ENCODE measurements at places on chromosomes 6 and 20.

DNA sequence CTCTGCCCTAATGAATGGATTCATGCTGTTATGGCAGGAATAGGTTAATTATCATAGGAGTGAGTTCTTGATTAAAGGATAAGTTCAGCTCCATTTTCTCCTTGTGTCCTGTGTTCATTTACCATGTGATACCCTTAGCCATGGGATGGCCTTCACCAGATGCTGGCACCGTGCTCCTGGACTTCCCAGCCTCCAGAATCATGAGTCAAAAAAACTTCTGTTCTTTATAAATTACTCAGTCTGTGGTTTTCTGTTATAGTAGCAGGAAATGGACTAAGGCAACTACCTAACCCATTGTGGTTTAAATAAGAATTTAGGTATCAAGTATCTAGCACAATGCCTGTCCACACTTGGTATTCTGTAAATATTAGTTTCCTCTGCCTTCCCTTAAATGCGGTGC is 223.5 kb downstream of the MEI4 start:
- no peak for DNase-seq

- no peak for DNase-seq
Observed at GRCh38 chr6:16286151-16286522, 47.8 kb downstream of the GMPR start.

- no peak for DNase-seq
Observed at GRCh38 chr6:167150941-167151549, 6.7 kb downstream of the GPR31 start.

DNA sequence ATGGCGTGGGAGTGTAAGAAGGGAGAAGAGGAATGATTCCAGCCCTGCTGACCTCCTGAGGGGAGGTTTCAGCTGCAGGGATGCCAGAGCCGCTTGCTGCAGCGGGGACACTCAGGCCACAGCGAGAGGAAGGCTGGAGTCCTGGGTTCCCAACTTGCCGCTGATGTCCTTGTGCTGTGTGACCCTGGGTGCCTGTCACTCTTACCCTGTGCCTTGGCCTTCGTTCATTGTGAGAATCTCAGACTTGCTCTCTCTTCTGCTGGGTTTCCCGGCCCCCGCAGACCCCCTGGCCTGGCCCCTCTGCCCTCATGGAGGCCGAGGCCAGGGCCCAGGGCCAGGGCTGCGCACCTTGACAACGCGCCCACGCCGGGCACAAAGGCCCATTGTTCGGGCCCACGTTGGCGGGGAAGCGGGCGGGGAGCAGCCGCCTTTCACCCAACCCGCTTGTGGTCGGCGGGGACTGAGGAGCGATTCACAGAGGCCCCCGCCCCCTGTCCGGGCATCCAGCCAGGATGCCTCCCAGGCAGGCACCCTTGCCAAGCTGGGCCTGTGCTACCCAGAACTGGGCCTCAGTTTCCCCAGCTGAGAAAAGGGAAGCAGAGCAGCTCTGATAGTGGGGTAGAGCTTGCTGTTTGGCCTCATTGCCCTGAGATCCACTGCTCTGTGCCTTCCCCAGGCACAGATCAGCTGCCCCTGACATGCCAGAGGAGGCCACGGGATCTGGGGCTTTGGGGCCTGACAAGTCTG is 52.4 kb downstream of the CEBPB start:
- no peak for DNase-seq

- no peak for DNase-seq
Observed at GRCh38 chr20:24469116-24469893, at the start of gene SYNDIG1. Gene SYNDIG1, plus strand, starts transcription at chr20:24469629. Its CDS starts 73,469 bp downstream, at chr20:24543098.

DNA sequence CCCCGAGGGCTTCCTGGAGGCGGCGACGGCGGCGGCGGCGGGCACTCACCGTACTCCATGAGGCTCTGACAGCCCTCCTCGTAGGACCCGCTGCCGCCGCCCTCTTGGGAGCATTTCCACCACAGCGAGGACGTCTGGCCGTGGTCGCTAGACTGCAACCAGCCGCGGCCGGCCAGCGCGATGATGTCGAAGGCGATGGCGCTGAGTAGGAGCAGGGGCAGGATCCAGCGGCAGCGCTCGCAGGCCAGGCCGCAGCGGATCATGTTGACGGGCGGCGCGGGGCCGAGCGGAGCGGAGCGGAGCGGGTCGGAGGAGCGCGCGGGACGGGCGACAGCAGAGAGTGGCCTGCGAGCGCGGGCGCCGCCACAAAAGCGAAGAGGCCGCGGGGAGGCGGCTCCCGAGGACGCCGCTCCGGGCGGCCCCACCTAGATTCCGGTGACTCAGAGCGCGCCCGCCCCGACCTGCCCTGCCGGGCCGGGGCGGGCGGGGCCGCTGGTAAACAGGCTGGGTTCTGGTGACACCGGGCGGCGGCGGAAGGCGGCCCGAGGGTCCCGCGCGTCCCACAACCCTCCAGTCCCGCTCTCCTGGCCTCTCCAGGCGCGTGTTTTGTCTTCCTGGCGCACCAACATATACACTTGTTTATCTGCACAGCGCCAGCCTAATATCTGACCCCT is at the start of gene PERP:
TSS of gene PERP (minus strand) at position 342 of the 674 bp plus-strand sequence. CDS start at position 263, 79 bp downstream.
- DNase-seq = peak; percentile 64

DNA sequence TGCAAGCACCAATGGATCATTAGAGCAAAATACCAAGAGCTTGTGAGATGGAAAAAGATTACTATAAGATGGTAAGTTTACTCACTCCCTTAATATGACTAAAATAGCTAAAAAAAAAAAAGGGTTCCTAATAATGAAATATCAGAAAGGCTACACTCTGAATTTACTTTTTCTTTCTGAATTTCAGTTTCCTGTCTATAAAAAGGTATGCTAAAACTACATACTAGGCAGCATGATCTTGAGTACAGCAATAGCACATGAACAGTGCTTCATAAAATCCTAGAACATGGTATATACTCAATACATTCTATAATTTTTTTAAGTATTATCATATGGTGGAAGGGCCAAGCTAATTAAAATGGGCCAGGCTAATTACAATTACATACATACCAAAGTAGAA is 24.0 kb upstream of the FAM135A start:
- DNase-seq = no peak

DNA sequence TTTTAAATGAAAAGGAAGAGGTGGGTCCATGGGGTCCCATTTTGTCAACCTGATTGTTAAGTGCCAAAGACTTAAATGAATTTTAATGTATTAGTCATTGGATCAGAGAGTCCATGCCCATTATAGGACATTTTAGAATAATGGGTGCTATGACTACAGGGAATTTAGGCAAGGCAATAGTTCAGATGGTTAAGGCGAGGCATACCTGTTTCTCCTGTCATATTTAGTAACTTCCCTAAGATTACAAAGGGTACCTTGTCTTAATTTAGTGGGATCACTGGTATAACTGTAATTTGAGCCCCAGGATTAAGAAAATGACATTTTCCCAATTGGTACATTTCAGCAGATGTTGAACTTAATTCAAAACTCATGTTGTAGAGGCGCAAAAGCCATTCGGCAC is 88.7 kb upstream of the RNF24 start:
- DNase-seq = no peak

- DNase-seq = no peak
Observed at GRCh38 chr20:17531665-17532025, 466 bp upstream of the BFSP1 start.

GRCh38 chr6:39841923-39842322 is 49.7 kb downstream of the DAAM2 start:
- no peak for DNase-seq

- no peak for DNase-seq
Observed at GRCh38 chr6:31157513-31158139, at the start of gene CCHCR1. Gene CCHCR1, minus strand, starts transcription at chr6:31157802. Its CDS starts 202 bp downstream, at chr6:31157600.

DNA sequence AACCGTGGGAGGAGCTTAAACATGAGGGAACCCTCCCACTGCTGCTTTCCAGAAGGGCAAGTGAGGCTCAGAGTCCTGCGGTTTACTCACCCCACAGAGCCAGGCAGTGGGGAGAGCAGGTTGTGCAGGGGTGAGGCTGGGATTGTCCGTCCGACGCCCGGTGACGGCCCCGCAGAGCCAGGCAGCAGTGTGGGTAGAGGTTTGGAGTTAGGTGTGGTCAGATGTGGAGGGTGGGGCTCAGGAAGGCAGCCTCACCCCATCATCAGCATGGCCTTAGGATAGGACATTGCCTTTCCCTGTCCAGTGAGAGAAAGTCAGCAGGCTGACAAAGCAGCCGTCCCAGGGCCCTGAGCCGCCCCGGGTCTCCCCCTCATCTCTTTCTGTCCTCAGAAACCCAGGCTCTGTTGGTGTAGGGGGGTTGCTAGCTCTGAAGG is 234.6 kb downstream of the DLL1 start:
- no peak for DNase-seq

GRCh38 chr6:3081960-3082359 is 13.7 kb downstream of the RIPK1 start:
- no peak for DNase-seq

GRCh38 chr6:33333666-33334065 is 16.1 kb upstream of the ZBTB22 start:
- no peak for DNase-seq

- DNase-seq = no peak
Observed at GRCh38 chr6:40996591-40997233, 42.3 kb downstream of the UNC5CL start.

DNA sequence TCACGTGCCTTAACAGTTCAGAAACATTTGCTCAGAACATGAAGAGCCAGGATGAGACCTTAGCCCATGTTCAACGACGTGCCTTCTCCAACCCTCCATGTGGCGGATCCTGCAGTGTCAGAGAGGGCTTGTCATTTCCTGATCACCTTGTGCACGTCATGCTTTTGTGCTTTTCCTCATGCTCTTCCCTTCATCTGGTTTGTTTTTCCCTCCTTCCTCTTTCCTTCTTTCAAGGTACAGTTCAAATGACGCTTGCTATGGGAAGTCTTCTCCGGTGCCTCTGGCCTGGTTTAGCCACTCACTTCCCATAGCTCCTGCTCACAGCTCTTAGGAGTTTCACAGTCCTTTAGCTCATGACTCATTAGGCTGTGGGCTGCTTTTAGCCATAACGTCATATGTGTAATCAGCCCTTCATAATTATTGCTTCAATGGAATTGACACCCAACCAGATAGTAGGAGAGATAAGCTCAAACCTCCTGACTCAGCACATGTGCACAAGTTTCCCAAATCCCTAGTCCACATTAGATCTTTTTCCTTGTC is 102.7 kb upstream of the CNKSR3 start:
- no peak for DNase-seq

- peak; percentile 18 for DNase-seq
Observed at GRCh38 chr6:145963216-145964068, 716 bp downstream of the SHPRH start.

DNA sequence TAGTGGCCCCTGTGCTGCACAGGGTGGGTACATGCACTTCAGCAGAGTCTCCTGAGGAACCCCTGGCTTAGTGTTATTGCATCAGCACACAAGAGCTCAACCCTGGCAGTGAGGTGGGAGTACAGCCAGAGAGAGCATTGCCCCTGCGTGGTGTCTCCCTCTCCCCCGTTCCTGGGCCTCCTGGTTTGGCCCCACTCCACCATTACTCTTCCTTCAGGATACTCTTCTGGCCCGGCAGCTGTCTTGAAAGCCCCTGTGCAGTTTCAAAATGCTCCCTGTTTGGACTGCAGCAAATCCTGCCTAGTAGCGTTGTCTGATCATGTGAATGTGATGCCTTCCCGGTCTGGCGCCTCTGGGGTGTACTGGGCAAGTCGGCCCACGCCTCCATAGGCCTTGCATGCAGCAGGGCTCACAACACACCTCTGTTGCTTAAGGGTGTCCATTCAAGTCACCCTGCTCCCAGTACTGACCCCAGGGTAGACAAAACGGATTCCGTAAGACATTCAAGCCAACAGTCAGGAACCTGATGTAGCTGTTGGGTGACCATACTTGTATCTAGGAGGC is 32.1 kb downstream of the TXNDC5 start:
- DNase-seq = no peak

- no peak for DNase-seq
Observed at GRCh38 chr6:106426250-106426970, 65.9 kb downstream of the CRYBG1 start.

DNA sequence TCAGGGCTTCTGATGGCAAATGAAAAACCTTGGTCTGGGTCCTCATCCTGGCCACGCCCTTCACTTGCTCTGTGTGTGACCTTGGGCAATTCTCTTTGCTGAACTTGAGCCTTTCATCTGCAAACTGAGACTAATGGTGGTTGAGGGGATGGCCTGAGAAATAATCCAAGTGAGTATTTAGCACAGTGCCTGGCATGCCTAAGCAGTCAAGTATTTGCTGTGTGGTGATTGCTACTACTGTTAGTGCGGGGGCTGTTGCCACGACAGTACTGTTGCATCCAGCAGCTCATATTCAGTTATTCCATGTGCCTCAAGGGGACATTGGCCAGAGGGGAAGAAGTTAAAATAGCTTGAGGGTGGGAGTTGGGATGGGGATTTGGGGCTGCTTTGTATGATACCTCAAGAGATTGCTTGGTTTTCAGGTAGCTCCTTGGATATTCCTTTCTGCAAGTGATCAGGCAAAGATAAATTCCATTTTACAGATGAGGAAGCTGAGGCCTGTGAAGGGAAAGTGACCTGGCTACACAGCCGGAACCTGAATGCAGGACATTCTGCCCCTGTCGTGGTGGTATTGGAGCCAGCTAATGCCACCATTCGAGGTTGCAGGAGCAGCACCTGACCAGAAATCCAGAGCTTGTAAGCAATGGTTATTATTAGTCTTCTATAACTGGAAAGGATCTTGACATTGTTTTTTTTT is 45.1 kb upstream of the EPB41L1 start:
- DNase-seq = no peak

- DNase-seq = no peak
Observed at GRCh38 chr6:21873562-21873961, 280.0 kb downstream of the SOX4 start.

All from T-helper 17 cell (primary cell).